Sigmoid colon (tissue), 7 donors: ENCODE measurements at places on chromosomes 4 and X. TPM values are rescaled to one million over a fixed set of nuclear protein-coding genes. Genes with fewer than 3 reads are reported as not detected.
A peak's percentile ranks its signal among the peaks of the same experiment; 100 is the strongest.

Gene PLS3
- 50.2 TPM for total RNA-seq

Gene SRPK3
- 9.3 TPM for total RNA-seq

Gene MAGEE2
- not detected for total RNA-seq

Gene SUPT20HL2
- total RNA-seq = not detected

Gene NAAA
- total RNA-seq = 24.7 TPM

- no peaks in the 10 kb centered on the region for H3K4me1 ChIP-seq
- no peaks in the 10 kb centered on the region for H3K36me3 ChIP-seq
These were observed 48.0 kb downstream of the TXK start for GRCh38 chr4:48085821-48086589.

GRCh38 chr4:57091657-57092162 lies 18.5 kb downstream of the IGFBP7 start:
- no peak for DNase-seq
- H3K27me3 ChIP-seq = no peaks in the 10 kb centered on the region
- H3K36me3 ChIP-seq = no peaks in the 10 kb centered on the region
- peak overlapping the region; percentile 52 for H3K27ac ChIP-seq
- H3K4me3 ChIP-seq = no peak overlapping the region

GRCh38 chrX:129600981-129601424 lies 53.8 kb downstream of the APLN start:
- H3K36me3 ChIP-seq = no peaks in the 10 kb centered on the region
- H3K4me3 ChIP-seq = no peak overlapping the region
- peak overlapping the region; percentile 12 for H3K27ac ChIP-seq
- H3K4me1 ChIP-seq = peaks cover 6% of the 10 kb centered on the region
- DNase-seq = no peak
- H3K27me3 ChIP-seq = no peaks in the 10 kb centered on the region

GRCh38 chr4:168509786-168510185 lies 12.9 kb downstream of the PALLD start:
- no peaks in the 10 kb centered on the region for H3K27me3 ChIP-seq
- no peak overlapping the region for H3K4me3 ChIP-seq
- H3K27ac ChIP-seq = no peak overlapping the region
- no peaks in the 10 kb centered on the region for H3K4me1 ChIP-seq

DNA sequence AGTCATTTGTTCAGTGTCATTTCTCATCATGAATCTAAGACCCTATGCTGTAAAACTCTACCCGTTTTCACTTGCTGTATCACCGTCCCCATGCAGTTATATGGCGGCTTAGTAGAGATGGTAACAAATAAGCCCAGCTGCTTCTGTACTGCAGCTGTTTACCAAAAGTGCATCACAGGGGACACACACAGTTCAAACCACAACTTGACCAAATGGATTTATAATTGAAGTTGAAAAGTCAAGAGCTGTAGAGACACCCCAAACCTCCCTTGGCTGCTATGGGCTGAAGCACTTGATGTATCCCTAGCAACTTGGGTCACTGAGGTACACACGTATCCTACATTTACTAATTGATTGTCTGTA lies 219.0 kb upstream of the FGF13 start:
- H3K36me3 ChIP-seq = no peaks in the 10 kb centered on the region
- H3K4me1 ChIP-seq = no peaks in the 10 kb centered on the region

GRCh38 chr4:189940178-189941004 lies at the start of gene FRG1:
TSS of gene FRG1 (plus strand) at chr4:189940872. CDS start at chr4:189941010, 138 bp downstream.
- H3K4me1 ChIP-seq = no peaks in the 10 kb centered on the region
- DNase-seq = peak; percentile 97
- peak within 1 kb of the TSS; percentile 80 for H3K4me3 ChIP-seq
- peaks cover 12% of the 10 kb centered on the region for H3K36me3 ChIP-seq
- peak within 1 kb of the TSS; percentile 93 for H3K27ac ChIP-seq

DNA sequence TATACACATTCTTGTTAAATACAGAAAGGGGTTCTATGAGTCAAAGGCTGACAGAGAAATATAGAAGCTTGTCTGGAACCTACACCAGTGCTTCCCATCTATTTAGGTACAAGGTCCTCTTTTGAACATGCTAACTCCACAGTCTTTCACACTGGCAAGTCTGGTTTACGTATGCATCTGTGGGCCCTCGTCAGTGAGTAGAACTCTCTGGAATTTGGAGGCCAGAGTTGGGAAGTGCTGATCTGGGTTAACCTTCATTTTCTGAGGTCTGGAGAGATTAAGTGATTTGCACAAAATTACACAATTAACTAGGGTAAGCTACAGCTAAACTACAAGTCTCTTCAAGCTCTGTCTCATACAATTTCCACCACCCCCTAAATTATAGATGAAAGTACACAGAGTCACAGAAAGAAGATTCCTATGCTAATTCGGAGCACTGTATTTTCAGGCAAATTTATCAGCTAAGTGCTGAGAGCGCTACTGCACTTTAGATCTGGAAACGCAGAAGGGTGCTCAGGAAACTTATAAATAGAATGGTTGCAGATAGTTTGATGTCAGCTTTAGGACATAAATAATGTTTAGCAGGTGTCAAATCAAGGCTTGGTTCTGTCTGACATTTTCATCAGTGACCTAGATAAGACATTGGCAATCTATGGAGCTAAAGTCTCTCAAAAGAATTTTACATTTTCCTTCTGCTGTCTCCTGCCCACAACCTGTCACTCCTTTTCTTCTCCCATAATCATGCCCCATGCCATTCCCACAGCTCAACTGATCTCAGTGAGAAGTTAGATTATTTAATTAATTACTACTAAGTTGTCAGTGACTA lies 43.0 kb upstream of the PDLIM5 start:
- H3K4me1 ChIP-seq = no peaks in the 10 kb centered on the region
- peak overlapping the region; percentile 56 for H3K27ac ChIP-seq
- H3K4me3 ChIP-seq = no peak overlapping the region
- no peaks in the 10 kb centered on the region for H3K36me3 ChIP-seq
- DNase-seq = no peak

DNA sequence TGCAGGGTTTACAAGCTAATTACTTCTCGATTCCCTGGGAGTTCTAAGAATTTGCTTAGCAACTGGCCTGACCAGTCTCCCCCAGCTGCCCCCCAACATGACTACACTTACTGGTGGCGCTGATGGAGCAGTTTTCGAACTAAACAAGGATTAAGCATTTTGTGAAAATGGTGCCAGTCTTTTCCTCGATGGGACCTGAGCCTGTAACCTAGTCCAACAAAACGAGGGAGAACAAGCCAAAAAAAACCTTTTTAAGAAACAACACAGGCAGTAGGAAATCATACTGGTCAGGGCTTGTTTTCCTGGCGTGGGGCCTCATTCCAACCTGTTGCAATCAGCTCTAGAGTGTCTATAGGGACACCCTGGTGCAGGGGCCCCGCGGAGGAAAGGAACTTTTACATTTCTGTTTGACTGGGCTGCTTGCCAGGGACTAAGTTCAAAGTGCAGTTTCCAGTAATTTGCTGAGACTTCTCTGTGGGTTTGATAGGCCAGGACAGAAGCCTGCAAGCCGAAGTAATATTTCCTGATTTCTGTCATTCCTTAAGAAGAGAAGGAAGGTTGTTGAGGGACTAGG lies 158.7 kb downstream of the SPRY1 start:
- no peaks in the 10 kb centered on the region for H3K4me1 ChIP-seq
- H3K27me3 ChIP-seq = no peaks in the 10 kb centered on the region
- no peak overlapping the region for H3K4me3 ChIP-seq
- peak; percentile 92 for DNase-seq
- H3K27ac ChIP-seq = peak overlapping the region; percentile 72

GRCh38 chr4:37890801-37891259 lies at the start of gene TBC1D1:
TSS of gene TBC1D1 (plus strand) at chr4:37891084. CDS start at chr4:37902096, 11,012 bp downstream.
- H3K36me3 ChIP-seq = no peaks in the 10 kb centered on the region
- DNase-seq = peak; percentile 84
- H3K4me3 ChIP-seq = peak within 1 kb of the TSS; percentile 92
- H3K27me3 ChIP-seq = no peaks in the 10 kb centered on the region

- no peaks in the 10 kb centered on the region for H3K27me3 ChIP-seq
- no peaks in the 10 kb centered on the region for H3K36me3 ChIP-seq
- no peak overlapping the region for H3K27ac ChIP-seq
- peaks cover 5% of the 10 kb centered on the region for H3K4me1 ChIP-seq
- H3K4me3 ChIP-seq = no peak overlapping the region
These were observed 163.1 kb downstream of the SMARCA1 start for GRCh38 chrX:129360175-129360574.

- H3K27me3 ChIP-seq = no peaks in the 10 kb centered on the region
- no peak for DNase-seq
- H3K27ac ChIP-seq = no peak overlapping the region
These were observed 2.3 kb upstream of the MID1IP1 start for GRCh38 chrX:38798956-38799355.

DNA sequence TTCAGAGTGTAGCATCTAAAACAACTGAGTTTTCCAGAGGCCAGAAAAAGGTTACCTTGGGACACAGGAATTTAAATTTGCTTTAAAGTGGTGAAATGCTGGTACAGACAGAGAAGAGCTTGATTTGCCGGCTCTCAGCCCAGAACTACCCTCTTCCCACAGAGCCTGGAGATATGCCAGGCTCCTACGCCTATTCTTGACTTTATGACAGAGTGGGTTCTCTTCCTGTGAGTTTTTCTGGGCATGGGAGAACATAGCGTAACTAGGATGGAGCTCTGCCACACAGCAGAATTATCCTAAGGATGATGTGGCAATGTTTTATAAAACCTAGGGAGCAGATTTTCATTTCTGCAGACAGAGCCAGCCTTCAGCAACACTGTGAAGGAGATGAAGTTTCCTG lies 241.8 kb downstream of the GRIA3 start:
- no peaks in the 10 kb centered on the region for H3K4me1 ChIP-seq
- no peaks in the 10 kb centered on the region for H3K36me3 ChIP-seq
- no peak overlapping the region for H3K4me3 ChIP-seq
- no peak overlapping the region for H3K27ac ChIP-seq
- H3K27me3 ChIP-seq = no peaks in the 10 kb centered on the region

DNA sequence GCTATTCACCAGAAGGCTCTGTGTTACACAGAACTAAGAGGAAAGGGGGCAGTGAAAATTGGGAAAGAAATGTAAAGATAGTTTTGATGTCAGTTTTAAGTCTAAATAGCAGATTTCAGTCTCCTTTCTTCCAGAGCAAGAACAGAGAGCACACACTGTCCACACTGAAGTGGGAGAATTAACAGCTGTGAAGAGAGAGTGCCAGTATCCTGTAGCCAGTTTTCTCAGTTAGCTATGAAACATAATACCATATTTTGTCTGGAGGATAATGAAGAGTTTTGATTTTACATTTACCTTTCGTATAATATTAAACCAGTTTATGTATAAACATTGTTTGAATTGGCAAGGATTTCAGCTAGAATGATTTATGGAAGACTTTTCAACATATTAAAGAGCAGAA lies 35.1 kb downstream of the FBXO8 start:
- no peaks in the 10 kb centered on the region for H3K27me3 ChIP-seq
- H3K27ac ChIP-seq = peak overlapping the region; percentile 20
- no peaks in the 10 kb centered on the region for H3K36me3 ChIP-seq
- H3K4me1 ChIP-seq = peaks cover 11% of the 10 kb centered on the region
- no peak for DNase-seq

DNA sequence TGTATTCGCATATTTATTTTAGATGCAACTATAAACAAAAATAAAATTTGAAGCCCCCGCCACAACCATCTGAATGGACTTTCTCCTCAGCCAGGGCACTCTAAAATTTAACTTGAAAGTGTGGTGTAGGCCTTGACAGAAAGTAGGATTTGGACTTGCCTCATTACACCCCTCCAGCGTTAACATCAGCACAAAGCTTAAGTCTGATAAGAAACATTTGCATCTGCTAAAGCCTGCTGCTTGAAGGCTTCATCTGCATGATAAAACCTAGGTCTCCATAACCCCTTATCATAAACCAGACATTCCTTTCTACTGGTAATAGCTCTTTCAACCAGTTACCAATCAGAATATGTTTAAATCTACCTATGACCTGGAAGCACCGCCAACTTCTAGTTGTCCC lies 1046.5 kb downstream of the FAT4 start:
- H3K27me3 ChIP-seq = no peaks in the 10 kb centered on the region
- no peak for DNase-seq
- H3K4me1 ChIP-seq = no peaks in the 10 kb centered on the region
- no peak overlapping the region for H3K27ac ChIP-seq
- H3K36me3 ChIP-seq = no peaks in the 10 kb centered on the region
- H3K4me3 ChIP-seq = no peak overlapping the region

GRCh38 chr4:142380052-142380602 lies 466.0 kb downstream of the INPP4B start:
- H3K27ac ChIP-seq = peak overlapping the region; percentile 63
- no peaks in the 10 kb centered on the region for H3K27me3 ChIP-seq
- H3K4me1 ChIP-seq = peaks cover 19% of the 10 kb centered on the region
- H3K4me3 ChIP-seq = no peak overlapping the region
- DNase-seq = no peak
